ENCODE measurements at places on chromosomes 1 and 21.

GRCh38 chr1:20987831-20988825 lies 188.6 kb downstream of the EIF4G3 start:
- DNase-seq = no peak

GRCh38 chr21:26572702-26573381 lies at the start of gene CYYR1:
CYYR1 (minus strand) TSS chr21:26573286; CDS start chr21:26572940, 346 bp downstream.
- no peak for DNase-seq

- DNase-seq = no peak
Measured at GRCh38 chr1:175493321-175494010, 249.9 kb downstream of the TNR start.

- no peak for DNase-seq
Measured at GRCh38 chr1:193905288-193906085, 719.1 kb upstream of the B3GALT2 start.

- no peak for DNase-seq
Measured at GRCh38 chr1:73635021-73635420, 563.0 kb downstream of the LRRIQ3 start.
